ENCODE measurements at places on chromosomes 3 and 15.

GRCh38 chr3:151476344-151477018 is 15.6 kb upstream of the IGSF10 start:
- no peak for DNase-seq

DNA sequence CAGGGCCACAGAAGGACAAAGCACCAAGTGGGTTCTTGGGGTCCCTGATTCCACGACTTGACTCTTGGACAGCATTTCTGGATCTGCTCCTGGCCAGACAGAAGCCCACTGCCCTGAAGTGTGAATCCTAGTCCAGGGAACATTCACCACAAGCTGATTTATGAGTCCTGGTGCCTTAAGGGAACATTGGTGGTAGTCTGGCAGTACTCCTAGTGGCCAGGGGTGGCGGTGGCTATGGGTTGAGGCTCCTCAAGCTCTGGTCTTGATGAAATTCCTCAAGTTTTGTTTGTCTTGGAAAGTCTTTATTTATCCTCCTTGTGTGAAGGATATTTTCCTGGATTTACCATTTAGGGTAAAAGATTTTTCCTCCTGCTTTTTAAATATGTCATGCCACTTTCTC is 307.5 kb downstream of the PYDC2 start:
- no peak for DNase-seq

GRCh38 chr3:14436954-14437281 is 34.5 kb downstream of the SLC6A6 start:
- DNase-seq, result no peak

- DNase-seq, result no peak
Observed at GRCh38 chr3:143627336-143627735, 220.9 kb downstream of the SLC9A9 start.

DNA sequence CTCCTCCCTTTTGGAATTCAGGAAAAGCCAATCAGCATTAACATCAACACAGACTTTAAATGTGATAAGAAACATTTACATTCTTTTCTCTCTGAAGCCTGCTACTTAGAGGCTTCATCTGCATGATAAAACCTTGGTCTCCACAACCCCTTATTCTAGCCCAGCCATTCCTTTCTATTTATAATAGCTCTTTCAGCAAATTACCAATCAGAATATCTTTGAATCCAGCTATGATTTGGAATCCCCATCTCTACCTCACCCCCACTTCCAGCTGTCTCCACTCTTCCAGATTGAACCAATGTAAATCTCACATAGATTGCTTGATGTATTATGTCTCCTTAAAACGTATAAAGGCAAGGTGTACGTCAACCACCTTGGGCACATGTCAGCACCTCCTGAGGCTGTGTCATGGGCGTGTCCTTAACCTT is 139.7 kb downstream of the TUSC7 start:
- DNase-seq, result no peak
